ENCODE measurements at places on chromosomes 7 and 10.

GRCh38 chr10:55628260-55628701 is 732.8 kb downstream of the ZWINT start:
- DNase-seq = no peak

DNA sequence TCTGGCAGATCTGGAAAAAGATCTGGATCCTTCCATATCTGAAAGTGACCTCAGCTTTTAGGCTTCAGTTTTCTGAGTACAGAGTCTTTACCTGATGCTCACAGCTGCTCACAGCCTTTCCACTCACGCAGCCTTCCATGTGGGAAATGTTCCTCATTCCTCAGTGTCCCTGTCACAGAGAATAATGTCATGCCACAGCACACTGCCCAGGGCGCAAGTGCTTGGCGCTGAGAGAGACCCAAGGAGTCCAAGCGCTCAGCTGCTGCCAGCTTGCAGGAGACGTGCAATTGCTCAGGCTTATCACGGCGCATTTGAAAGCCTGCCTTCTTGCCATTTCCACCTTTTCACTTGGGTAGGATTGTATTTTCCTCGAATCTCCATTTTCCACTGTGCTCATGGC is 271.9 kb upstream of the MKI67 start:
- DNase-seq = no peak

GRCh38 chr10:44907556-44907955 is 3.6 kb upstream of the TMEM72 start:
- no peak for DNase-seq

DNA sequence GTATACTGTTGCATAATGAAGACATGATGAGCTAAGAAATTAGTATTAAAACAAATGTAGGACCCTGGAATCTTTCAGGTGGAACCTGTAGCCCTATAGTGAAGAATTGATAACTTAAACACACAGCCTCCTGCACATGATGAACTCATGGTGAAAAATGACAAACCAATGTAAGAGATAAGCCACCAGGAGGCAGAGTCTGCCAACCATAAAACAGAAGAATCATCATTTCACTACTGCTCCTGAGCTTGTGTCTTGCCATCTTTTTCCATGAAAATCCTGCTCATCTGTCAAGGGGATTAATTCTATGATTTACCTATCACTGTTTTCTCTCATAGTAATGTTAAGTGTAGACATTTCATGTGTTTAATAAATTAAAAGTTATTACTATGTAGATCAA is 363.9 kb downstream of the MALRD1 start:
- DNase-seq = no peak

- DNase-seq = no peak
Measured at GRCh38 chr10:101835362-101835761, 8.2 kb downstream of the KCNIP2 start.

DNA sequence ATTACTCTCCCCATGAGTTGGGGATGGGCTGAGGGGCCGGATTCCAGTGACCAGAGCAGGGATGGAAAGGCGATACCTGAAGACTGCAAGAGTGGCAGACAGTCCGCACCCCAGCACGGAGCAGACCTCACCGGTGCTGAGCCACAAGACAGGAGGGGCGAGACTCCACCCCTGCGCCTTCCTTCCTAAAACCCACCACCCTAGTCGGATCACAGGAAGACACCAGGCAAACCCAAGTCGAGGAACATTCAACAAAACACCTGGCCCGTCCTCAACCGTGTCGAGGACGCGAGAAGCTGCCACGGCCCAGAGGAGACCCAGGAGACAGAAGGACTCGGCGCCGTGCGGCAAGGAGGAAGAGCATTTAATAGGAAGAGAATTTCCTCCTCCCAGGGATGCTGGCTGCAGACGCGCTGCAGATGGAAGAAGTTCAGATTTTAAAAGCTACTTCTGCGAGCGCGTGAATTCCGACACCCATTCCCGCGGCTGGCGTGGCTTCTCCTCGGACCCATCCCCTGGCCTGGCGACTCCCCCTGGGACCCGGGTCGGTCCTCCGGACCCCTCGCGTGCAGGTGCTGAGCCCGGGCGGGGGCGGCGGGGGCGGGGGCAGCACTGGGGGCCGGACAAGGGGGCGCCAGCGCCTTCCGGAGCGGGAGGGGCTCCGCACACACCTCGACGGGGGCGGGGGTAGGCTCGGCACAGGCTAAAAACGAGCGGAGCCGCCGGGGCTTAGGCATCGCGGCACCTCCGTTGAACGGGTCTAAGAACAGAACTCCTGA is 563 bp upstream of the UTF1 start:
- no peak for DNase-seq

GRCh38 chr7:111813306-111813705 is 251.0 kb upstream of the IMMP2L start:
- DNase-seq = no peak

- DNase-seq = no peak
Measured at GRCh38 chr10:78651287-78651686, 417.5 kb upstream of the ZMIZ1 start.
